ENCODE measurements at places on chromosomes 13 and 19.

- no peak for DNase-seq
Measured at GRCh38 chr19:33241530-33242101, 16.0 kb upstream of the SLC7A10 start.

DNA sequence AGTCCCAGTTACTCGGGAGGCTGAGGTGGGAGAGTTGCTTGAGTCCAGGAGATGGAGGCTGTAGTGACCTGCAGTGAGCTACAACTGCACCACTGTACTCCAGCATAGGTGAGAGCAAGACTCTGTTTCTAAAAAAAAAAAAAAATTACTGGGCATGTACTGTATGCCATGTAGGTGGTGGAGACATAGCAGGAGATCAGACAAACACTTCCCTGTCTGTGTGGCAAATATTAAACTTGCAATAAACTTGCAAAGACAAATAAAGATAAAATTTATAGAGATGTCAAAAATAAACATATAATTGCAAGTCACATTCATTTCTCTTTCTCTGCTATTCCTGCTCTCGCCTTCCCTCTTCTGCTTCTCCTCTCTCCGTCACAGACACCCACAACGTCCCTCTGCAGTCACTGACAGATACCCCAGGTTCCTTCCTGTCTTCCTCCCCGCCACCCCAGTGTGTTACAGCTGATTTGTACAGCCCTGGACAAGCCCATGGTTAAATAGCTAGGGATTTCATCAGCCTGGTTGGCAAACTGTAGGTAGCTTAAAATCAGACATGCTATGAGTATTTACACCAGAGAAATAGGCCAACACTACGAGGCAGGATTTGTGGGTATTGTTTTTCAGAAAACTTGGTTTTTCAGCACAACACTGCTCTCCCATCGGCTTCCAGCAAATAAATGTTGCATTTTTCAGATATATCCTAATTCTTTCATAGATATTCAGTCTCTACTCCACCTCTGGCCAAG is 1.3 kb upstream of the CD177 start:
- no peak for DNase-seq

GRCh38 chr19:4061178-4061682 is 5.5 kb downstream of the ZBTB7A start:
- DNase-seq = peak; percentile 55

DNA sequence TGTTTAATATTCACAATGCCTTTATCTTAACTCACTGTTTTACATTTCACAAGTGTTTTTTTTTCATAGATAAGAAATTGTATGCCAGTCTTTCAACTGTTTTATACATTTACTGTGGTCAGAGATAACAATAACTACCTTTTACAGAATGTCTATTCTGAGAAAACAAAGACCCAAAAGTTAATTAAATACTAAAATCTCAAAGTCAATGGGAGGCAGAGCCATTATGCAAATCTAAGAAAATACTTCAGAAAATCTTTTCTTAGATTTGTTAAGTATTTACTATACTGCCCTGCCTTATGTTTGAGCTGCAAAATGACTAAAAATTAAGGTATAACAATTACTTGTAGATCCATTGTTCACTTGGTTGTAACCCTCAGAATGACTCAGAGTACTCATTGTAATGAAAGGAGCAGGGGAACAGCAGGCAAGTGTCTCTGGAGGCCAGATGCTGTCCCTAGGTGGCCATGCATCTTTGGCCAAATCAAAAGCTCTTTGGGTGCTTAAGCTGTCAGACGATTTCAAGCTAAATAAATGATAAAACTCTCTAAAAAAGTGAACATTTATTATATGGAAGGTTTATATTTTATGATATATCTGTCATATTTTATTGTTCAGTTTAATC is 770.1 kb upstream of the PCDH20 start:
- no peak for DNase-seq

Data from hematopoietic multipotent progenitor cell treated with erythropoietin and hydrocortisone succinate and interleukin-3 and kit ligand, for 17 days (in vitro differentiated cells).